ENCODE measurements at places on chromosomes 16 and 17.

DNA sequence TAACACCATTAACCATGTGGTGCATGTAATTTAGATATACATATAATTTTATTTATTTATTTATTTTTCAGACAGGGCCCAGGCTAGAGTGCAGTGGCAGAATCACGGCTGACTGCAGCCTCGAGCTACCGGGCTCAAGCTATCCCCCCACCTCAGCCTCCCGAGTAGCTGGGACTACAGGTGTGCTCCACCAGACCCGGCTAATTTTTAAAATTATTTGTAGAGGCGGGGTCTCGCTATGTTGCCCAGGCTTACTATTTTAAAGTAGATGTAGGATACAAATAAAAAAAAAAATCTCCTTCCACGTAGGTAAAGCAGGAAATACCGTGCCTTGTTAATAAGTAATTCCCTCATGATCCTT lies 446 bp upstream of the COQ7 start:
- no peak for DNase-seq

DNA sequence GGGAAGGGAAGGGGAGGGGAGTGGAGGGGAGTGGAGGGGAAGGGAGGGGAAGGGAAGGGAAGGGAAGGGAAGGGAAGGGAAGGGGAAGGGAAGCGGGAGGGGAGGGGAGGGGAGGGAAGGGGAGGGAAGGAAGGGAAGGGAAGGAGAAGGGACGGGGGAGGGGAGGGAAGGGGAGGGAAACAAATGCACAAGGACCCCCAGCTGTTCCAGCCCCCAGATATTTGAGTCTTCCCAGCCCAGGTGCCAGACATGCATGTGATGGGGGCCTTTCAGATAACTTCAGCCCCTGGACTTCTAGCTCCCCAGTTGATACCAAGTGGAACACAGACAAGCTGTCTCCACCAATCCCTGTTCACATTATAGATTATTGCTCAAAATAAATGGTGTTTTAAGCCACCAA lies 14.7 kb upstream of the KDM8 start:
- DNase-seq = no peak

- peak; percentile 52 for DNase-seq
These were observed 10.8 kb downstream of the CASKIN2 start for GRCh38 chr17:75504347-75505151.

- DNase-seq = no peak
These were observed 55.7 kb downstream of the GNAO1 start for GRCh38 chr16:56247018-56247417.

DNA sequence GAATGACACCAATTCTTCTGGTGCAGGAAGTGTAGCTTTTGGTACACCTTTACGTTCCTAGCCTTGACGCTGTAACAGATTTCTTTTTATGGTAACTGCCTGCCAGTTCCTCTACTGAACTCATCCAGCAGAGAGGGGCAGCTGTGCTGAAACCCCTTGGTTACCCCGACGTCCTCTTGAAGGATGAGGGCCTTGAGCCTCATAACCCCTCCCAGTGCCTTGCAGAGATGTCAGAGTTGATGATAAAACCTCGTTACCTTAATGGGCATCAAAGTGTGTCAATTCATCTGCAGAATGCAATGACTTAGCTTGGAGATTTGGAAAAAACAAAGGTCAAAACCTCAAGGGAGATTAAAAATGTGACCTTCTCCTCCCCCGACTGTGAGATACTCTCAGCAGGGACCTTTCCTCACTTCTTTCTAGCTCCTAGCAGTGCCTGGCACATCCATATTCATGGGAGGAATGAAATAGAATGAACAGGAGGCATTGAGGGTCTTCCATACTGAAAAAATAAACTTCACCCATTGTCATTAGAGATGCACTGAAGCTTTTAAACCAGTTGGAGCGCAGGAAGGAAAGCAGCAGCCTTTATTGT lies 69.2 kb downstream of the SDR42E1 start:
- DNase-seq = no peak

GRCh38 chr17:13728781-13729180 lies 127.1 kb upstream of the HS3ST3A1 start:
- peak; percentile 39 for DNase-seq

- no peak for DNase-seq
These were observed 583.7 kb downstream of the KCNJ2 start for GRCh38 chr17:70752966-70753467.

DNA sequence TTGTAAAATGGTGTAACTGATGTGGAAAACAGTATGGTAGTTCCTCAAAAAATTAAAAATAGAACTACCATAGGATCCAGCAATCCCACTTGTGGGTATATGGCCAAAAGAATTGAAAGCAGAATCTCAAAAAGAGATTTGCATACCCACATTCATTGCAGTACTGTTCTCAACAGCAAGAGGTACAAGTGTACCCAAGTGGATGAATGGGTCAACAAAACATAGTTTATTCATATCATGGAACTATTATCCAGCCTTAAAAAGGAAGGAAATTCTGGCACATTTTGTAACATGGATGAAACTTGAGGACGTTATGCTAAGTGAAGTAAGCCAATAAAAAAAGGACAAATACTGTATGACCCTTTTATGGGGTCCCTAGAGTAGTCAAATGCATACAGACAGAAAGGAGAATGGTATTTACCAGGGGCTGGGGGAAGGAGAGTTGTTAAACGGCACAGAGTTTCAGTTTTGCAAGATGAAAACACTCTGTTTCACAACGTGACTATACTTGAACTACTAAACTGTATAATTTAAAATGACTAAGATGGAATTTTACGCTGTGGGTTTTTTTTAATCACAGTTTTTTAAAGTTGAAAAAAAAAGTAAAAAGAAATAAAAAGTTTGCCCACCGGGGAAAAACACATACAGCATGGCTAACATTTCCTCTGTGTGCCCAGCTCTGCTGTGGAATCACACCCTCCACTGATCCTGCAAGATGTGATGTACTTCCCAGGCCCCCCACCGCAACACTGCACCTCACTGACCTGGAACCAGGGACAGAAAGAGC lies 6.1 kb downstream of the TVP23A start:
- no peak for DNase-seq

DNA sequence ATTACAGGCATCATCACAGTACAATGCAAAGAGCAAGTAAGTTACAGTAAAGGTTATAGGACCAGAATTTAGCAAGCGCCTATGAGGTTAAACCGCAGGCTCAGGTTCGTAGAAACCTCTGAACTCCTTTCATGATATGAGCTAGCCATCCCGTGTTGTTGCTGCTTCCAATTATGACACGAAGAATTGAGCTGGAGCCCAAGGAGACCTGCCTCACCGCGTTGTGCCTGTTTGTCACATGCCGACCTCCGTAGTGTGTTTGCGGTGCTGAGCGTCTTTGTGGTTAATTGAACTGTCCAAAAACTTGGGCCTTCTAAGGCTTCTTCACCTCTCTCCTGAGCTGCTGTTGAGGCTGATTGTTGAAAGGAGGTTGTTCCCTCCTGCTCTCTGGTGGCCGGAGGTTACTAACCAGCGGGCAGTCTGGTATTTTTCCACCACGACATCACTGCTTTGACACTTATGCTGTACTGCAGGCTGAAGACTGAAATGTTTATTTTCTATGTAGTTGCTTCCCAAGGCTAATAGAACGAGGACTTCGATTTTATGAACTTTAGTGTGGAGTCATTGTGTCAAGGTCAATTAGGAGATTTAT lies 67.5 kb downstream of the SEC14L1 start:
- DNase-seq = no peak

DNA sequence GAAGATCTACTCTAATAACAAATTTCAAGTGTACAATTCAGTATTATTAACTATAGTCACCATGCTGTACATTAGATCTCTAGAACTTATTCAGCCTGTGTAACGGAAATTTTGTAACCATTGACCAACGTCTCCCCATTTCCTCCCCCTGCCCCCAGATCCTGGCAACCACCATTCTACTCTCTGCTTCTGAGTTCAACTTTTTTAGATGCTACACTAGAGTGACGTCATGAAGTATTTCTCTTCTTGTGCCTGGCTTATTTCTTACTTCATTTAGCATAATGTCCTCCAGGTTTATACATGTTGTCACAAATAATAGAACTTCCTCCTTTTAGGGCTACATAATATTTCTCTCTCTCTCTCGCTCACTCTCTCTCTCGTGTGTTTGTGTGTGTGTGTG lies 157.5 kb downstream of the ANKFN1 start:
- no peak for DNase-seq
